Stimulated activated CD4-positive, alpha-beta T cell treated with anti-CD3 and anti-CD28 coated beads, TNF-alpha, amount 100 ng/mL, for 24 hours (primary cell): ENCODE measurements at places on chromosomes 16 and 17.

DNA sequence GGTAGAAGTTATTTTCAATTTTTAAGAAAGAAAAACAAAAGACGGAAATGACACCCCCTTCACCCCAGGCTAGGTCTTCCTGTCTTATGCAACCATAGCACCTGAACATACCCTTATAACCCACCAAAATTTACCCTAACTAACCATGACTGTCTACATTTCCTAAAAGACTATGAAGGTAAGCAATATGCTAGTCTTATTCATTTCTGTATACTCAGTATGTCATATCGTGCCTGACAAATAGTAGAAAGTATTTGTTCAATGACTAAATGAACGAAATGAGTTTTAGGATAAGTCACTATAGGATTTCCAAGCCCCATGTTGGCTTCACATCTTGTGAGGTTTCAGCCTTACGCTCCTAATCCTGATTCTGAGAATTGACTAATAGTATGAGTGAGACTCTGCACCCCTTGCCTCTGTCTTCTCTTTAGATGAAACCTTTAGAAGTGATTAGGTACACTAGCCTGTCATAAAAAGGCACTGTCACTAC is 6.5 kb downstream of the ADAT1 start:
- DNase-seq: no peak

DNA sequence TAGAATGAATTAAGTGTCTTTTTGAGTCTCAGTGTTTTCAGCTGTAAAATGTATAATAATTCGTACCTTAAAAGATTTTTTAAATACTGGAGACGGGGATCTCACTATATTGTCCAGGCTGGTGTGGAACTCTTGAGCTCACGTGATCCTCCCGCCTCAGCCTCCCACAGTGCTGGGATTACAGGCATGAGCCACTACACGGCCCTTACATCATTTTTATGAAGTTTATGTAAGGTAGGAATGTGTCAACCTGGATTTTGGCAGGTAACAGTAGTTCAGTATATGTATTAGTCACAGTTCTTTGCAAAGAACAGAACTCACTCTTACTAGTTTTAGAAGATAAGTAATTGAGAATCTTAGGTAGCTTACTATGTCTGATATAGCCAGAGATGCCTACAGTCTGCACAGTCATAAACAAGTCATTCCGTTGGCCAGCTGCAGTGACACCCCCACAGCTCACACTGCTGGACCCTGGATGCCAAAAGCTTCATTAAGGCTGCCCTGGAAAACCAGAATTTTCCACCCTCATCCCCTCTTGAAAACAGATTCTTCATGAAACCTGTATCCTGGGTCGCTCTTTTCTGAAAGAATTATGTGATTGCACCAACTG is 583 bp upstream of the COX6A2 start:
- DNase-seq: no peak

- no peak for DNase-seq
These were observed 418.9 kb upstream of the MAF start for GRCh38 chr16:80019395-80019794.

- no peak for DNase-seq
These were observed 24.5 kb downstream of the ABCC3 start for GRCh38 chr17:50659179-50659578.

- no peak for DNase-seq
These were observed 1.3 kb upstream of the PDK2 start for GRCh38 chr17:50093807-50094206.

- no peak for DNase-seq
These were observed 7.7 kb upstream of the USP7 start for GRCh38 chr16:8971416-8971815.

- no peak for DNase-seq
These were observed 7.6 kb downstream of the SLC46A1 start for GRCh38 chr17:28398280-28398981.

DNA sequence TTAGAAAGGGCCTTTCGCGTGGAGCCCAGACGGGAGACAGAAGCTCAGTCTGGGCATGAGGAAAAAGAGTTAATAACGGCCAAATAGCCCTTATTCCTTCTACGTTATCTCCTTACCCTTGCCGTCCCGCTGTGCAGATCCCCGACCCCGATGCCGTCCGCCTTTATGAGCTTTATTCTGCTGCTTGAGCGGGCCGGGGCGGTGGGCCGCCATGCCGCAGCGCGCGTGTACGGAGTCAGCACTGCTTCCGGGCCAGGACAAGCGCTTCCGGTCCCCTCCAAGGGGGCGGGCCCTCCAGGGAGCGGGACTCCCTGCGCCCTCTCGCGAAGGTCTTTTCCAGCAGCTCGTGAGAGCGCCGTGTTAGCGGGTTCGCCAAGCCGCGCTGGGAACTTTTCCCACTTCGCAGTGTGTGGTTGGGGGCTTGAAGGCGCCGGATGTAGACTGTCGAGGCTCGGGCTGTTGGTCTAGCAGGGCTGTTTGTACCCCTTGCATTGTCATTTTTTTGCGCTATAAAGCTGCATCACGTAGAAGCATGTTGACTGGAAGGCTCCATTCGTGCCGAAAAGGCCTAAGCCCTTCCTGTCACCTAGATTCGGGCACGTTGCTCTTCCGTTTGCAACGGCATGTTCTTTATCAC is at the start of gene TSR1:
TSR1 (minus strand) TSS at position 243 of the 637 bp plus-strand sequence; CDS start at position 213, 30 bp downstream.
- peak; percentile 81 for DNase-seq

DNA sequence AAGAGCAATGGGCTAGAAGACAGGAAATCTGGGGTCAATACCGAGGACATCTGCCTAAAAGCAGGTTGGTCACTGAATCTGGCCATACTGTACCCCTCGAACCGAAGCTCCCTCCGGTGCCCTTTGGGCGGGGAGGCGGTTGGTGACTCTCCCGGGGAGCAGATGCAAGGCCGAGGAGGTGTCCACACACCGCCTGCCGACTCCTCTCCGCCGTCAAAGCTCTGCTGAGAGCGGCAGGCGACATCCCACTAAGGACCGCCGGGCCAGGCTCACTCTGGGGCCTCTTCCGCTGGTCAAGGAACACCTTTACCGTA is 458 bp downstream of the ZNF200 start:
- peak; percentile 6 for DNase-seq

GRCh38 chr16:23584186-23585076 is 11.7 kb downstream of the NDUFAB1 start:
- no peak for DNase-seq
